Mesenteric fat pad (tissue), 1 donor: ENCODE measurements at places on chromosomes 5 and 9.

DNA sequence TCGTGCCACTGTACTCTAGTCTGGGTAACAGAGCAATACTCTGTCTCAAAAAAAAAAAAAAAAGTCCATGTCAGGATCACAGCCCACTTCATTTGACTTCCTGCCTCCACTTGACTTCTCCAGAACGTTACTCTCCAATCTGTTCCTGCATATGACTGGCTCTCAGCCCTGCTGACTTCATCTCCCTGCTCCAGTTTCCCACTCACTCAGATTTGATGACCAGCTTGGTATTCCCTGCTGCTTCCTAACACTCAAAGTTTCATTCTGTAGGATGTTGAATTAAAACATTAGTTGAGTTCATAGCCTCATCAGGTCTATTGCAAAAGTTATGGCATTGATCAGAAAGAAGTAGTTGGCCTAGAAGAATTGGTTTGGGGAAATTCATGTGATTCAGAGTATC is 52.3 kb downstream of the UGCG start:
- no peak for DNase-seq

DNA sequence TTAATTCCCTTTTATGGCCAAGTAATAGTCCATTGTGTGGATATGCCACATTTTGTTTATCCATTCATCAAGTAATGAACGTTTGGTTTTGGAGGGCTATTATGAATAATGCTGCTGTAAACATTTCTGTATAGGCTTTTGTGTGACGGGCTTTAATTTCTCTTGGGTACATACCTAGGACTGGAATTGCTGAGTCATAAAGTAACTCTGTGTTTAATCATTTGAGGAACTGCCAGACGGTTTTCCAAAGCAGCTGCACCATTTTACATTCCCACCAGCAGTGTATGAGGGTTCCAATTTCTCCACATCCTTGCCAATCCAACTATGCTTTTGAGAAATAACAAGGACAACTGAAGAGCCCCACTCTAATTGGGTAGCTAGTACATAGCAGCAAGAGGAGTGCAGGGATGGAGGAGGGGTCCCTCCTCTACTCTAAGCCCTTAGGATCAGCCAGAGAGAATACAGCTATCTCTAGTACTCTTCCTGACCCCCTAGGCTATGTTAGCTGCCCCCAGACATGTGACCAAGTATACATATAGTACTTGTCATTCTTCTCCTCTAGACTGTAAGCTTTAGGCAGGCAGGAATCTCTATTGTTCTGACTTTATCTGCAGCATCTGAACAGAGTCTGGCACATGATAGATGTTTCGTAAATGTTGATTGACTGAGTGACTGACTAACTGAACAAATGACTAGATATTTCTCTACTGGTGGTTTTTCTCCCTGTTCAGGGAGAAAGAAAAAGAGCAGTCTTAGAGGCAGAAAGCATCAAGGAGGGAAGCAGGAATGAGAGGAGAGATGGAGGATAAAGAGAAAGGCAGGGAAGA is 22.1 kb upstream of the MATR3 start:
- DNase-seq: no peak

GRCh38 chr9:107439991-107440456 is 49.5 kb downstream of the KLF4 start:
- DNase-seq: no peak

- no peak for DNase-seq
These were observed 21.6 kb upstream of the CSF1R start for GRCh38 chr5:150107909-150108447.

DNA sequence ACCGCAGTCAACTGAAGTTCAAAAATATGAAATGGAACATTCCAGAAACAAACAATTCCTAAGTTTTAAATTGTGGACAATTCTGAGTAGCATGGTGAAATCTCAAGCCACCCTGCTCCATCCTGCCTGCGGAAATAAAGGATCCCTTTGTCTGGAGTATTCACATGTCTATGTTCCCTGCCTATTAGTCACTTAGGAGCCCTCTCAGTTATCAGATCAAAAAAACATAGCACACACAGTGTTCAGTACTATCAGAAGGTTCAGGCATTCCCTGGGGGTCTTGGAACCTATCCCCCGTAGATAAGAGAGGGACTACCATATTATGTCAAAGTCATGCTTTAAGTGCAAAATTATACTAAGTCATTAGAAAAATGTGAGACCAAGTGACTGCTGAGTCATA is 300.8 kb downstream of the SEMA5A start:
- no peak for DNase-seq

DNA sequence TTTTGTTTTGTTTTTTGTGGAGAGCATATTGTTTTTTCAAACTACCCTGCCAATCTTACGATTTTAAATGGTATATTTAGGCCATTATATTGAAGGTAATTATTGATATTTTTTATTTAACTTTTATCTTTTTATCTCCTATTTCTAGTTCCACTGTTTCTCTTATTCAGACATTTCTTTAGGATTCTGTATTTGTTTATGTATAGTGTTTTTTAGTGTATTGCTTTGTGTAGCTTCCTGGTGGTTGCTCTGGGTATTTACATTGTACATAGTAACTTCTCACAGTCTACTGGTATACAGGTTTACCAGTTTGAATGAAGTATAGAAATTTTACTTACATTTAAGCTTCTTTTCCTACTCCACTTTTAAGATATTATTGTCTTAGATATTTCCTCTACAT is 63.2 kb downstream of the ERCC6L2 start:
- DNase-seq: no peak

DNA sequence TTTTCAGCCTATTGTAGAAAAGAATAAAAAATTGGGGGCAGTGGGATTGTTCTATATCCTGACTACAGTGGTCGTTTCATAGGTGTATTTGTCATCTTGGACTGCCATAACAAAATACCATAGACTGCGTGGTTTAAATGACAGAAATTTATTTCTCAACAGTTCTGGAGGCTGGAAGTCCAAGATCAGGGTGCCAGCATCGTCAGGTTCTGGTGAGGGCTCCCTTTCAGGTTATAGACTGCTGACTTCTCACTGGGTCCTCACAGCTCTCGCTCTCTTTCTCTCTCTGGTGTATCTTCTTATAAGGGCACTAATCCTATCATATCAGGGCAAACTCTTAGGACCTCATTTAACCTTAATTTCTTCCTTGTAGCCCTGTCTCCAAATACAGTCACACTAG is 356.7 kb upstream of the TRPC7 start:
- DNase-seq: no peak

GRCh38 chr5:138755084-138755748 is 2.0 kb downstream of the CTNNA1 start:
- no peak for DNase-seq

DNA sequence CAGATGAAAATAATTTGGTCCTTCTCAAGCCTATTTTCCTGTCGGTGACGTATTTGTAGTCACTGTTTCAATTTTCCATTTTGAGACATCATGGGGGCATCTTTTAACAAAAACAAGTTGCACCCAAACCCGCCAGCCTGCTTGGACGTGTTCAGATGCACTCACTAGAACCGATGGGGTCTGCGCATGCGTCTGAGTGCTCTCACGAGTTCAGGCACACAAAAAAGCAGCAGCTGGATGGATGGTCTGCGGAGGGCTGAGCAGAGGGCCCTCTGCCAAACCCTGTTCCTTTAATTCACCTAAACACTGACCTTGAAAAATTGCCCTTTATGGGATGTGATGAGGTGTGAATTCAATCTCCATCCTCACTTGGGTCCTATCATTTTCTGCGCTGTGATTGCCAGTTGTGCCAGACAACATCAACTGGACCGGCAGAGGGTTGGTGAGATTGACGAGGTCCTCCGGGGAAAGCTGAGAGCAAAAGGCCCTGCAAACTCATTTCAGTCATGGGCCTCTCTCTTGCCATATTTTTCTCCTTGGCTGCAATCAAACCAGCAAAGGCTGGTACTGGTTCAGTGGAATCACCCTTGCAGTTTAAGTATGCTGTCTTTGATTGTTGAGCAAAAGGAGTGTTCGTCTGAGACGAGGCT is 251.9 kb downstream of the NFIB start:
- no peak for DNase-seq

DNA sequence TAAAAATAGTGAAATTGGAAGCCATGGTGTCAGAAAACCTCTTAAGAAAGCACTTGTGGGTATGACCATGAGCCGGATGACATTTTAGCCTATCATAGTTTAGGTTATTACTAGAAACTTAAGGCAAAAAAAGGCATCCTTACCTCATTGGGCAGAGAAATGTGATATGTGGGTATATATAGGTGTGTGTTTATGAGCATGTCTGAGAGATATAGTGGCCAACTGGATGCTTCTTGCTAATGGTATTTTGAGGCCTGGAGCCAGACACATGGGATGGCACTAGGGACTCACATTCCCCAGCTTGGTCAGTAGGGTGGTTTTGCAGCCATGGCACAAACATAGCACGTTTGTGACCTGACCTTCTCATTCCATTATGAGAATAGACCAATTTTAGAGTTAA is 295.6 kb upstream of the MEF2C start:
- no peak for DNase-seq

DNA sequence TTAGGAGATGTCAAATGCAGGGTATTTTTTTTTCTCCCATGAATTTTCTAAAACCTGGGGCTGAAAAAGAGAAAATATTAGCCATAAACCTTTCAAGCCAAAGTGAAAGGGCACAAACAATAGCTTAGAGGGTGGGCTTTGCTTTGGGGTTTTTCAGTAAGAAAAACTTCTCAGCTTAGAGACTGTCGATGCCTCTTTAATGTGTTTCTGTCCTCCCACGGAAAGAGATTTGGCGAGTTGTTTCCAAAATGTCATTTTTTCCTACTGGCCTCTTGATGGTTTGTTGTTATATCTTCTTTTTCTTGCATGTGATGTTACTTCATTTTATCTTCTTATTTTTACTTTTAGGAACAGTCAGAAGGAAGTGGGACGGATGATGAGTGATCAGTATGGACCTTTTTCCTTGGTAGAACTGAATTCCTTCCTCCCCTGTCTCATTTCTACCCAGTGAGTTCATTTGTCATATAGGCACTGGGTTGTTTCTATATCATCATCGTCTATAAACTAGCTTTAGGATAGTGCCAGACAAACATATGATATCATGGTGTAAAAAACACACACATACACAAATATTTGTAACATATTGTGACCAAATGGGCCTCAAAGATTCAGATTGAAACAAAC is 177.3 kb downstream of the SMARCA2 start:
- DNase-seq: no peak

GRCh38 chr9:107049803-107050184 is 186.8 kb downstream of the ZNF462 start:
- no peak for DNase-seq
